T1000 (cell line): ENCODE measurements at places on chromosomes 2 and 18.

GRCh38 chr18:46497129-46497528 is 159.9 kb downstream of the LOXHD1 start:
- DNase-seq: peak; percentile 11

DNA sequence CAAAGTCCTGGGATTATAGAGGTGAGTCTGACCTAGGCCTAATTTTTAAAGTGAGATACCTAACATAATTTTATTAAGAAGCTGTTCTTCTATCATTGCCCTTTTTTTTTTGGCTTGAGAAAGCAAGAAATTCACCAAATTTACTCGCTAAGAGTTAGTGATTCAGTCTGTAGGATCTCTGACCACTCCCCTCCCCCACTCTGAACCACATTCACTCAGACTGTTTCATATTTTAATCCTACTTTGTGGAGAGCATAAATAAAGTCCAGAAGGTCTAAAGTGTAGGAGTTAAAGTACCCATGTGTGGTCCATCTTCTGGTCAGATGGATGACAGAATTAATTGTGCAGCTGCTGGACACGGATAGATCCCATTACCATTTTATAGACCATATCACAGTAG is 115.8 kb upstream of the MGAT5 start:
- no peak for DNase-seq

DNA sequence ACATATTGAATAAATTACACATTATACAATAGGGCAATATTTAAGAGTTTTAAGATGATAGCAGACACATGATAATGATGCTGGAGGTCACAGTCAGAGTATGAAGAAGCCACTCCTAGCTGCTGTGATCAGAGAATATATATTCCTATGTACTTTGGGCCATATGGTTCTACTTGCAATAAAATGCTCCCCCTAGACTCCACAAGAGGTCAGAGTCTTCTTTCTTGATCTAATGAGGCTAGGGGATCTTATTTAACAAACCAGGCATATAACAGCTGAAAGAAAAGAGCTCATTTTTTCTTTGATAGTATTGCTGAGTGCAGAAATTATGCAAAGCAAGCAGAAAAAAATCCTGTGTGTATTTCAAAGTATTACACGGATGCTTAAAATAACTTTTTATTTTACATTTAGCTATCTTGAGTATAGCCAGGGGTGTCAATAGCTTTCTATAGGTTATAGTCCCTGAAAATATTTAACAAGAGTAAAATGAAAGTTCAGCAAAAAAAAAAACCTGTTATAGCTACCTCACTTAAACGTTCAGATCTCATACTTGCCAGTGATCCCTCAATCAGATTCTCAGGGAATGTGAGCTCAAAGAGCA is 748.7 kb upstream of the CHAC2 start:
- no peak for DNase-seq

DNA sequence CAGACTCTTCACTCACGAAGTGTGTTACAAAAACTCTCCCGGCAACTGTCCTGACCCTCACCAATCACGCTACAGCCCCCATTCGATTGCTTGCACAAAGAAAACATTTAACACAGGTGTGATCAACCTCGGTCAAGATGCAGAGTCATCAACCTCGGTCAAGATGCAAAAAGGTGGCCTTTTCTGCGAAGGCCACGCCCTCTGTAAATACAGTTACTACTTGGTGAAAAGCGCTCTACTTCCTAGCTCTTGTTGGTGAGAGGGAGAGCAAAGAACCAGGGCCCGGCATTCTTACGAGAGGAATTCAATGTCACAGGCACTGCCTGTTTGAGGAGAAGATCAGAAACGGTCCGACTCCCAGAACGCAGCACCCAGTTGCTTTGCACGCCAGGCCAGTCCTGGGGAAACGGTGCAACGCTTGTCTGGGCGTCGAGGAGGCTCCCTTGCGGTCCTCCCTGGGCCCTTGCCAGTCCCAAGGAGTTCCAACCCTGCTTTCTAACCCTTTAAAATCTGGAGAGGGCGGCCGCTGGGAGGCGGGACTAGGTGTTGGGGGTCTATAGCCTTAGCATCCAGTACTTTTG is 1.9 kb downstream of the PIEZO2 start:
- DNase-seq: no peak

GRCh38 chr2:151237422-151238025 is 24.1 kb downstream of the RBM43 start:
- no peak for DNase-seq

DNA sequence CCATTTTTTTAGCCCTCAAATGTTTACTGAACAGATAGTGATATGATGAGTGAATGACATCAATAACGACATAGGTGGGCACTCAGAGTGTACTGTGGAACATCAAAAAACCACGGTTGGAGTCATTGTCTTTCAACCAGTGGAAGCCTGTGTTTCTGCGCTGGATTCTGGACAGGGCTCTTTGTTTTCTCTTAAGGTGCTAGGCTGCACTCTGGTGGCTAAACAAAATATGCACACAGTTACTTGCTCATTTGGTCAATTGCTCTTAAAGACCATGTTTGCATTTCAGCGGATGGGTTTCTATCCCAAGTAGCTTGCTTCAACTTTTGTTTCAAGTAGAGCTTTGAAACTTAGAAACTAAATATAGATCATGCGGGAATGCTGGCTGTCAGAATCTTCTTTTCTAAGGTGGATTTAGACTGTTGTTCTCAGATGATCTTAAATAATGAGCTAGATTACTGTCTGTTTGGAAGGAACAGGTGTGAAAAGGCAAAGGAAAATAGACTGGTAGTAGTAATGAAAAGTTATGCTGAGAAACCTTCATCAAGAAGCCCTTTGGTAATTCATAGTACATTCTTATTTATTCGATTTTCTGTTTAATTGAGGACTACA is 48.5 kb upstream of the LYPD6B start:
- DNase-seq: peak; percentile 21

DNA sequence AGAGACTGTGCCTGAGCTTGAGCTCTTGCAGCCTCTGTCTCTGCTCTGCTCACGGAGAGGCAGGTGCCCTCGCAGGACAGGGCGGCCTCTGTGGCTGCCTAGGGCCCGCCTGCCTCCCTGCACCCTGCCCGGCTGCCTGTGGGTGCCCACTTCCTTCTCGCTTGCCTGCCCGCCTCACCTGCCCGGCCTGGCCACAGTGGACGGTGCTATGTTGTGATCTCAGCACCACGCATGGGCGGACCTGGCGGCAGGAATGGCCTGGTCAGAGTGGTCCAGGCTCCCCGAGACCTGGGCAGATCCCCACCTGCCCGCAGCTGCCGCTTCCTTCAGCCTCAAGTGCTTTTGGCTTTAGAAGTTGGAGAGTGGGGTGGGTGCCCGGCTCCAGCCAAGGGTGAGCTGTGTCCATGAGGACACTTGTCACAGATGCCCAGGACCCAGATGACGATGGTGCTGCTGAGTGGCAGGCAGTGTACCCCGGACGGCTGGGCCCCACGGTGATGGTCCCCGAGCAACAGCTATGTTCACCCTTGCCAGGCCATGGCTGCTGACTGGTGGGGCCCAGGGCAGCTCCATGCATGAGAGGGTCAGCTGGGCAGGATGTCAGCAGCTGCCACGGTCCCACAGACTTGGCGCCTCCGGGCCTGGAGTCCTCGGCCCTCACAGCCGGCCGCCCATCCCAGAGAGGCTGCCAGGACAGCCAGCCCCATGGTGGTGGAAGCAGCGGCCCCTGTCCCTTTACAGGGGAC is 25.3 kb downstream of the RTP5 start:
- DNase-seq: no peak

GRCh38 chr2:98122524-98122923 is 35.6 kb downstream of the VWA3B start:
- no peak for DNase-seq

- DNase-seq: no peak
Observed at GRCh38 chr2:68458981-68459380, 8.1 kb downstream of the FBXO48 start.

DNA sequence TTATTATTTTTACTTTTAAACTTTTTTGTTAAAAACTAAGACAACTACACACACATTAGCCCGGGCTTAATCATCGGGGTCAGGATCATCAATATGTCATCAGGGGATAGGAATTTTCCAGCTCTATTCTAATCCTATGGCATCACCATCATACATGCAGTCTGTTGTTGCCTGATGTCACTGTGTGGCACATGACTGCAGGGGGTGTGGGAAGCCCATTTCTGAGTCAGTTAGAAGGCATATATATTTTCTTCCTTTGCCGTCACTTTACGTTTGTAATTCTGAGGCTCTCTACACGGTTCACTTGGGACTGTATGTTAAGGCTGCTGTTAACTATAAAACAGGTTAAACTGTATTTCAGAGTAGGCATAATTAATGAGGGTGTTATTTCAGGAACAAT is 144.4 kb upstream of the ITGA6 start:
- DNase-seq: peak; percentile 60

- no peak for DNase-seq
Observed at GRCh38 chr2:202950592-202950991, 38.5 kb downstream of the CARF start.

GRCh38 chr2:233204286-233204936 is 47.1 kb upstream of the ATG16L1 start:
- no peak for DNase-seq

GRCh38 chr2:39636306-39636705 is 29.4 kb upstream of the TMEM178A start:
- DNase-seq: no peak

- no peak for DNase-seq
Observed at GRCh38 chr2:228878138-228878537, 392.9 kb downstream of the PID1 start.

DNA sequence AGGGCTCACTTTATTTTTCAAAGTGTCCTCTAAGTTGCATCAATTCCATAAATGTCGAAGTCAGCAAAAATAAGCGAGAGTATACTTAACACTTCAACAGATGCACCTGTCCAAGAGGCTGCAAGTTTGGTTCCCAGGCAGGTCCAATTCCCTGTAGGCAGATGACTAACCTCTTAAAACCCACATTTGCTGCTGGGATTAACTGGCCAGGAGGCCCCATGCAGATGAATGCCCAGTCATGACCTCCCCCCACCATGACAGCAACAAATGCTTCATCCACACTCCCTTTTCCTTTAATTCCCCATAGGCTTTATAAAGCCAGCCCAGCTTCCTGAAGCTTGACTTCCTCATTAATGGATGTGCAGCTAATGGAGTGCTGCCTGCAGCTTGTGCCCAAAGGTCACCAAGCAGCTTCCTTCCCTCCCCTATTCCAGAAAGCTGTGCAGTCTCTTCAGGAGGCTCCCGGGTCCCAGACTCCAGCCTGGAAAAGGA is 35.7 kb downstream of the REEP1 start:
- DNase-seq: no peak
